ENCODE measurements at places on chromosomes 5 and 9.
A peak's percentile ranks its signal among the peaks of the same experiment; 100 is the strongest.

- no peak for DNase-seq
Measured at GRCh38 chr5:169114466-169115065, 186.4 kb downstream of the SLIT3 start.

DNA sequence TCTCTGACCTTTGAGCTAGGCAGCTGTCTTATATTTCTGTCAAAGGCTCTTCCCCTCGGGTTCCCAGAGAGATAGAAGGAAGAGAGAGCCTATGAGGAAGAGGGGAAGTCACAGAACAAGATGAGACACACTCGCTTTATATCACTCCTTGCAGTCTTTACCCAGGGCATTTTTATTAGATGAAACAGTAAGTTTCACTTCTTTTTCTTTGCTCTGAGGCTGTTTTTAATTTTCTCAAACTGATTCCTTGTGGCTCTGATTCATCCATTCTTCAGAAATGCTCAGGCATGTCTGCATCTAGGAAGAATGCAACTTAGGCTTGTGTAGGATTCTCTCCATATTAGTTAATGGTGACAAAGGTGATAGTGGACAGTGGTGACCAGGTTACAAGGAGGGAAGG, 132.9 kb upstream of the CHD1 start:
- no peak for DNase-seq

- DNase-seq: no peak
Measured at GRCh38 chr9:125913551-125913950, 166.4 kb downstream of the PBX3 start.

GRCh38 chr5:7405277-7405676, 9.3 kb downstream of the ADCY2 start:
- DNase-seq: no peak

DNA sequence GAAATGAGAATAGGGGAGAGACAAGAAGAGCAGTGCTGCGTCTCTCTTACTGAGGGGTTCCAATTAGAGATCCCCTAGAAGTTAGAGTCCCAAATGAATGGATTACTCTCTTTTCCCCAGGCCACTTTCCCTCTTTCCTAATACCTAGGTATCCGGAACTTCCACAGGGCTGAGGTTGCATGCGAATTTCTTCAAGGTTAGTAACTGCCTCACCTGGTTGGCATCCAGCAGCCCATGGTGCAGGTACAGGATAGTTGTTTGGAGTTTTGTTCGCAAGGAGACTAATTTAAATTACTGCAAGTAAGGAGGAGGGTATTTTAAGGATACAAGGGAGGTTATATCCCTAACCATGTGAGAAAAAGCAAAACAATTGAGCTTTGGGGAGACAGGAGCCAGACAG, 52.4 kb upstream of the JAK2 start:
- no peak for DNase-seq

GRCh38 chr5:65512170-65512937, 30.6 kb upstream of the ADAMTS6 start:
- DNase-seq: no peak

GRCh38 chr9:129860653-129861446, 25.6 kb downstream of the USP20 start:
- DNase-seq: no peak

GRCh38 chr5:125198270-125198974, 452.0 kb upstream of the ZNF608 start:
- no peak for DNase-seq

- peak; percentile 42 for DNase-seq
Measured at GRCh38 chr5:14872070-14872989, 752 bp upstream of the ANKH start.

GRCh38 chr5:115579747-115580173, 22.5 kb downstream of the TICAM2 start:
- no peak for DNase-seq

- no peak for DNase-seq
Measured at GRCh38 chr5:80212171-80212667, 43.6 kb downstream of the SERINC5 start.

DNA sequence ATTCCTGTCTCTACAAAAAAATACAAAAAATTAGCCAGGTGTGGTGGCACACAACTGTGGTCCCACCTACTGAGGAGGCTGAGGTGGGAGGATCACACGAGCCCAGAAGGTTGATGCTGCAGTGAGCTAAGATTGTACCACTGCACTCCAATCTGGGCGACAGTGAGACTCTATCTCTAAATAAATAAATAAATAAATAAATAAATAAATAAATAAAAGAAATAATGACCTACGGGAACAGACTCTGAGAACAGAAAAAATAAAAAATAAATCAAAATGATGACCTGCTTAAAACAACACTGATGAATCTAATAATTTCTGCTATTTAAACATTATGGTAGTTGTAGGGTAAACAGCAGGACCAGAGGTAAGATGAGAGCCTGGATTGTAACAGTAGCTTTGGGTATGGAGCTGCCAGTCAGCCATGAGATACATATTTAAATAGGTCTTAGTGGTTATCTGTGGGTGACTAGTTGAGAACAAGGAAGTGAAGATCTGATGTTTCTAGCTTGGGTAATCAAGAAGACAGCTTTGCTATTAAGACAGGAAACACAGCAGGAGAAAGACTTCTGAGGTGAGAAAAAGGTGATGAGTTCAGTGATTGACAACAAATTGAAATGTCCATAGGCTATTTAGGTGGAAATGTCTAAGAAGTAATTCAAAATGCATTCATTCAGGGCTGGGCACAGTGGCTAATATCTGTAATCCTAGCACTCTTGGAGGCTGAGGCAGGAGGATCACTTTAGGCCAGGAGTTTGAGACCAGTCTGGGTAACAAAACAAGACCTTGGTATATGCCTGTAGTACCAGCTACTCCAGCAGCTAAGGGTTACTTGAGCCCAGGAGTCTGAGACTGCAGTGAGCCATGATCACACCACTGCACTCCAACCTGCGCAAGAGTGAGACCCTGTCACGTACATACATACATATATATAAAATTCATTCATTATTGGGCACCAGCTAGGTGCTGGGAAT, 11.0 kb downstream of the RNF145 start:
- DNase-seq: no peak

DNA sequence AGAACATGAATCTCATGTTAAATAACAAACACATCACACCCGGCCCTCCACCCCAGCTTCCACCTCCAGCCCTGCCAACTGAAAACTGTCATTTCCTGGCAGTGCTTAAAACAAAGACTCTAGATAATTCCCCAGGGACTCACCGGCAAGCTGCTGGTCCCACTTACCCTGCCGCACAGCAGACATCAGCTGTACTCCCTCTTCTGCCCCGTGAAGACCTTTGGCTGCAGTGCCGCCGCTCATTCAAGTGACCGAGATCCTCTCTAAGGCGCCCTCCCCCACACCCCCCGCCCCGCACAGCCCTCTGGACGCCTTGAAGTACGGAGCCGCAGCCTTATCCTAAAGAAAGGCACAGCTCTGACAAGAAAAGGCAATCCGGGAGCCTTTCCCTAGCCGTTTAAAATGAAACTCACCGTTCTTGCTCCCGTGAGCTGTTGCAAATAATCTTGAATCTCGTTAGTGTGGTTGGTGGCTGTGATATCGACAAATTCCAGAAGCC, 434 bp downstream of the GLRX start:
- peak; percentile 37 for DNase-seq

- no peak for DNase-seq
Measured at GRCh38 chr9:107707428-107707837, 217.9 kb upstream of the KLF4 start.

GRCh38 chr5:138647261-138647788, 72.1 kb upstream of the HSPA9 start:
- no peak for DNase-seq

GRCh38 chr9:82513976-82514735, 525.6 kb downstream of the SPATA31D1 start:
- no peak for DNase-seq

- no peak for DNase-seq
Measured at GRCh38 chr5:139204196-139204595, 6.0 kb upstream of the SIL1 start.

- DNase-seq: no peak
Measured at GRCh38 chr5:160251406-160252155, 22.3 kb downstream of the FABP6 start.

GRCh38 chr5:68533571-68534084, 318.1 kb downstream of the PIK3R1 start:
- DNase-seq: no peak

GRCh38 chr9:129627556-129628440, 1.8 kb downstream of the NTMT1 start:
- DNase-seq: no peak

- no peak for DNase-seq
Measured at GRCh38 chr9:97695995-97696802, 941 bp downstream of the XPA start.

GRCh38 chr5:173480896-173481295, 135.6 kb downstream of the BOD1 start:
- DNase-seq: no peak

DNA sequence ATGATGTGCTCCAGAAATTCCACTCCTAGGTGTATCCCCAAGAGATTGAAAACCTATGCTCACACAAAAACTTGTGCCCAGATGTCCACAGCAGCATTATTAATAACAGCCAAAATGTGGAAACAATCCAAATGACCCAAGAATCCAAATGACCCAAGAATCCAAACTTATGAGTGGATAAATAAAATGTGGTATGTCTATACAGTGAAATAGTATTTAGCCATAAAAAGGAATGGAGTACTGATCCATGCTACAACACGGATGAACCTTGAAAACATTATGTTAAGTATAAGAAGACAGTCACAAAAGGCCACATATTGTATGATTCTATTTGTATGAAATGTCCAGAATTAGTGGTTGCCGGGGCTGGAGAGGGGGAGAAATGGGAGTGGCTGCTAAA, 80.3 kb downstream of the PSD2 start:
- DNase-seq: no peak
